DMS79 (cell line): ENCODE measurements at places on chromosomes 7 and 10.
A peak's percentile ranks its signal among the peaks of the same experiment; 100 is the strongest.

- DNase-seq = no peak
Observed at GRCh38 chr10:73641328-73642060, at the start of gene MYOZ1. MYOZ1 (minus strand) TSS chr10:73641474; CDS start chr10:73640017, 1,457 bp downstream.

- no peak for DNase-seq
Observed at GRCh38 chr7:84469034-84469433, 274.4 kb upstream of the SEMA3A start.

DNA sequence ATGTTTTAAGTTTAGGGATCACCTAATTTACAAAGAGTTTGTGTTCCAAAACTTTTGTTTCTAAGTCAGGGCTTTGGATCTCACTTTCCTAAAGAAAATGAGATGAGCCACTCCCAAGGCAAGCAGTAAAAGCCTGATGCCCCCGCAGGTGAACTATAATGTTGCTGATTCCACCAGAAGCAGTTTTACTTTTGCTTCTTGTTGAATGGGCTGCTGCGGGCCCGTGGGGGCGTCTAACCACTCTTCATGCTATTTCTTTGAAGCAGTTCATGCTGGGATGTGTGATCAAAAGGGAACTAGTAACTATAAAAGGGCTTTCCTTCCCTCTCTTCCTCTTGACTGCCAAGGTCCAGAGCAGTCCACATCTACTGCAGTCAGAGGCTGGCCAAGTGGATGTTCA lies 118.7 kb upstream of the NEBL start:
- no peak for DNase-seq

- peak; percentile 71 for DNase-seq
Observed at GRCh38 chr10:5503477-5503835, 4.1 kb upstream of the CALML5 start.

GRCh38 chr7:15280078-15280733 lies 281.6 kb downstream of the AGMO start:
- DNase-seq = no peak

DNA sequence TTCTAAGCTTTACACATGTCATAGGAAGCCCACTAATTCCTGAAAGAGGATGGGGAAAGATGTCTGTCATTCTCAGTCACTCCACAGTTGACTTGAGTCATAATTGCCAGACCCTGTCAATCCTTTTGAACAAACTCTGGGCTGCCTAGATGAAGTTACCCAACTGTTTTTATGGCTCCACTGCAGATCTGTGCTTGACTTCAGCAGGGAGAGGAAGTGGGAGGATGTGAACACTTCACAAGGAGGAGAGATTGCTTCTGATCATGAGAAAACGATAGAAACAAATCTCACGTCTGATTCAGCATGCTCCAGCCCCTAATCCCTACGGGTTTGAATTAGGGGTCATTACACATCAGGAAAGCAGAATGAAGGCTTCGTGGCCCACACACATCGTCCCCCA lies 596.6 kb upstream of the CELF2 start:
- no peak for DNase-seq

- DNase-seq = no peak
Observed at GRCh38 chr7:93935102-93935501, 13.6 kb downstream of the GNG11 start.
